Testis (tissue), 5 donors: ENCODE measurements at places on chromosomes 4 and X.

DNA sequence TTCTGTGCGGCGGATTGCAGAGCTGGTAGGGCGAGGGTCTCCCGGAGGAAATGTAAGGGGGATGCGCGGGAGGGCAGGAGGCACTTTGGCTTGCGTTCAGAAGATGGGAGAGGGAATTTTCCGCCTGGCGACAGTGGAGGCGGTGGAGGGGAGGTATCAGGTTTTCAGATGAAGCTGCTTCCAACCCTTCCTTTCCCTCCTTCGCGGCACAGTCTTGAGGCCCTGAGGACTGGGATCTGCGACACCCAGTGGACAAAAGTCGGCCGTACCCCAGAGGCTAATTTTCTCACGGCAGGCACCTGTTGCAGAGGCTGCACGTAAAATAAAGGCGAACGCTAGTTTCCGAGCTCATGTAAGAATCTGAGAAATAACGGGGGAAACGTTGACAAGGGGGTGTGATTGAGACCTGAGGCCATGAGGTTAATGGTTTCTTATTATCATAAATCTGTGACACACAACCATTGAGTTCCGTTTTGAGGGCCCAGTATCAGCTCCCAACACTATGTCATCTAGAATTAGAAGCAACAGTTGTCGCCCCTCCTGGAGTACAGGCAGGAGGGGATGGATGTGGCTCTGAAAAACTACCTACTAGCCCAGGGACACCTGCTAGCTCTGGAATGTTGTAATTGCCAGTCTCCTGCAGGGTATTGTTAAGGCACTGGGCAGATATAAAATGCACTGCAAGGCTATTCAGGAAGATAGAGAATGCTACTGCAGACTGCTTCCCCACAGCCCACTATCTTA is 1.1 kb downstream of the ZCCHC18 start:
- H3K27ac ChIP-seq = no peak overlapping the region
- no peaks in the 10 kb centered on the region for H3K36me3 ChIP-seq
- H3K27me3 ChIP-seq = no peaks in the 10 kb centered on the region
- H3K4me1 ChIP-seq = peaks cover 3% of the 10 kb centered on the region
- peak overlapping the region; percentile 54 for H3K4me3 ChIP-seq

- no peak overlapping the region for H3K27ac ChIP-seq
- no peak for DNase-seq
- H3K36me3 ChIP-seq = no peaks in the 10 kb centered on the region
- no peak overlapping the region for H3K4me3 ChIP-seq
- H3K27me3 ChIP-seq = no peaks in the 10 kb centered on the region
Measured at GRCh38 chr4:122787940-122788339, 38.7 kb upstream of the FGF2 start.

DNA sequence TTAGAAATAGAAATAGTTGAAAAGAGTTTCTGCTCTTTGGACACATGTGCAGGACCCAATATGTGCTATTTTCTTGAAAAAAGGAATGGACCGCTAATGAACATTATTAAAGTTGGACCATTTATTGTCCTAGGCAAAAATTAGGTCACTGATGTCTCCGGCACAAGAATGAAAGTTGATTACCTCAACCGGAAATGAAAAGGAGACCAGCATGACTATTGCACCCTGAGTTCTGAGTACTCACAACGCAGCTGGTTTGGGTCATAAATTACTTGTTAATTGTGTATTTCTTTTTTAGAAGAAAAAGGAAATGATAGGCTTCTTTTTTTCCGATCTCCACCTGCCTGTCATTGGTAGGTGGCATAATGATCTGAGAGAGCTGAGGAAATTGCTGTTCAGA is 232.7 kb downstream of the ARHGAP24 start:
- no peaks in the 10 kb centered on the region for H3K4me1 ChIP-seq
- H3K36me3 ChIP-seq = no peaks in the 10 kb centered on the region
- H3K27me3 ChIP-seq = no peaks in the 10 kb centered on the region
- H3K27ac ChIP-seq = no peak overlapping the region
- DNase-seq = no peak

DNA sequence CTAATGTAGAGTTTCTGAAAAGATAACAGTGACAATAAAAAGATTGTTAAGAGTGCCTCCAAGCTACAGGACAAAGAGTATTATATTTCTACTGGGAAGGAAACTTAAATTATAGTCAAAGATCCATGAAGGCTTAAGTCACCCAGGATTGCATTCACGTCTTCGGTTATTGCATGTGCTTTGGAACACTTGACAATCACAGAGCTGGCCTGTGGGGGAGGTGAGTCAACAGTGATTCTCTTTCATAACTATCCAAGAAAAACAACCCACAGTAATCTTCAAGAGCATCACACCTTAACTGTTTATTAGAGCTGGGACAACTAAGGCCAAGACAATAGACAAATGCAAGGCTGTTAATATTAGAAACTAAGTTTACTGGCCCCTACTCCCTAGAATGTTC is 40.3 kb downstream of the PDGFC start:
- H3K36me3 ChIP-seq = no peaks in the 10 kb centered on the region
- no peaks in the 10 kb centered on the region for H3K4me1 ChIP-seq
- no peak for DNase-seq
- no peak overlapping the region for H3K27ac ChIP-seq
- no peaks in the 10 kb centered on the region for H3K27me3 ChIP-seq

- no peak for DNase-seq
- H3K36me3 ChIP-seq = no peaks in the 10 kb centered on the region
- H3K27ac ChIP-seq = no peak overlapping the region
Measured at GRCh38 chrX:2859197-2859797, 30.6 kb downstream of the GYG2 start.

- no peak for DNase-seq
- no peaks in the 10 kb centered on the region for H3K36me3 ChIP-seq
- no peaks in the 10 kb centered on the region for H3K27me3 ChIP-seq
- no peak overlapping the region for H3K4me3 ChIP-seq
- no peak overlapping the region for H3K27ac ChIP-seq
Measured at GRCh38 chr4:172202480-172203076, 389.4 kb downstream of the GALNTL6 start.

- no peak for DNase-seq
- no peak overlapping the region for H3K27ac ChIP-seq
- H3K4me3 ChIP-seq = no peak overlapping the region
- no peaks in the 10 kb centered on the region for H3K4me1 ChIP-seq
- H3K27me3 ChIP-seq = no peaks in the 10 kb centered on the region
Measured at GRCh38 chr4:27085396-27085795, 224.8 kb downstream of the STIM2 start.

GRCh38 chr4:82524570-82525152 is 37.1 kb downstream of the TMEM150C start:
- H3K4me1 ChIP-seq = no peaks in the 10 kb centered on the region
- H3K27me3 ChIP-seq = no peaks in the 10 kb centered on the region
- DNase-seq = no peak
- H3K36me3 ChIP-seq = no peaks in the 10 kb centered on the region
- H3K27ac ChIP-seq = no peak overlapping the region

GRCh38 chr4:182700362-182701160 is 216.6 kb downstream of the DCTD start:
- no peaks in the 10 kb centered on the region for H3K36me3 ChIP-seq
- H3K27me3 ChIP-seq = no peaks in the 10 kb centered on the region
- H3K4me3 ChIP-seq = no peak overlapping the region
- H3K27ac ChIP-seq = no peak overlapping the region
- no peaks in the 10 kb centered on the region for H3K4me1 ChIP-seq

DNA sequence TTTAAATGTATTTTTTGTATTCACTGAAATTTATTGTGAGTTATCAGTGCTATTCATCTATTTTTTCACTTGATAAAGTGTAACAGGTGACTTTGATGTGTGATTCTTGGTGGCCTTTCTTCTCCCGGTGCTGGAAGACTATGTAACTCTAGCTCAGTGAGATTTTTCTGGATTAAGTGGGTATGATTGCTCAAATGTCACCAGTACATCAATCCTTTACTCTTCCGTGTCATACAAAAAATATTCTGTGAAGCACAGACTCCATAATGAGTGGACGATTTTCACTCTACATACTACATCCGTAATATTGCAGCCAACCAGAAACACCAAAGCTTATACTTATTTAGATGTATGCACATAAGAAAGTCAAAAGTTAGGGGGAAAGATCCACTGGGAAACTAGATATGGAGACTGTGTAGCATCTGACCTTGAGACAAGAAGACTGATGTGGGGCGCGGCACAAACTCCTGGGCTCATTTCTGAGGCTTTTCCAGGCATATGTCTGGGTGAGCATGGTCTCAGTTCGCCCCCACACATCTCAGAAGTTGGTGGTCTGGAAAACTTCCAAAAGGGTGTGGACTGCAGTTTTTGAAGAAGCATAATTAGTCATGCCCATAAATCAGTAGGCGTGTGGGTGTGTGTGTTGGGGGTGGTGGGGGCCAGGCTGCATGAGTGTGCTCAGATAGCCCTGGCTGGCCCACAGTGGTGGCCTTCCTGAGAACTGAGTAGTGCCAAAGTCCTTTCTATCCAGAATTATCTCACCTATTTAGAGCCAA is 53.9 kb upstream of the TENM3 start:
- DNase-seq = no peak
- no peaks in the 10 kb centered on the region for H3K36me3 ChIP-seq

- DNase-seq = no peak
- H3K4me3 ChIP-seq = no peak overlapping the region
- no peaks in the 10 kb centered on the region for H3K4me1 ChIP-seq
- no peak overlapping the region for H3K27ac ChIP-seq
Measured at GRCh38 chrX:73615022-73615421, 52.0 kb downstream of the CHIC1 start.

GRCh38 chr4:180314972-180315371 is 1928.2 kb upstream of the TENM3 start:
- no peaks in the 10 kb centered on the region for H3K4me1 ChIP-seq
- H3K27me3 ChIP-seq = no peaks in the 10 kb centered on the region
- H3K4me3 ChIP-seq = no peak overlapping the region
- H3K27ac ChIP-seq = no peak overlapping the region
- H3K36me3 ChIP-seq = no peaks in the 10 kb centered on the region
- no peak for DNase-seq

DNA sequence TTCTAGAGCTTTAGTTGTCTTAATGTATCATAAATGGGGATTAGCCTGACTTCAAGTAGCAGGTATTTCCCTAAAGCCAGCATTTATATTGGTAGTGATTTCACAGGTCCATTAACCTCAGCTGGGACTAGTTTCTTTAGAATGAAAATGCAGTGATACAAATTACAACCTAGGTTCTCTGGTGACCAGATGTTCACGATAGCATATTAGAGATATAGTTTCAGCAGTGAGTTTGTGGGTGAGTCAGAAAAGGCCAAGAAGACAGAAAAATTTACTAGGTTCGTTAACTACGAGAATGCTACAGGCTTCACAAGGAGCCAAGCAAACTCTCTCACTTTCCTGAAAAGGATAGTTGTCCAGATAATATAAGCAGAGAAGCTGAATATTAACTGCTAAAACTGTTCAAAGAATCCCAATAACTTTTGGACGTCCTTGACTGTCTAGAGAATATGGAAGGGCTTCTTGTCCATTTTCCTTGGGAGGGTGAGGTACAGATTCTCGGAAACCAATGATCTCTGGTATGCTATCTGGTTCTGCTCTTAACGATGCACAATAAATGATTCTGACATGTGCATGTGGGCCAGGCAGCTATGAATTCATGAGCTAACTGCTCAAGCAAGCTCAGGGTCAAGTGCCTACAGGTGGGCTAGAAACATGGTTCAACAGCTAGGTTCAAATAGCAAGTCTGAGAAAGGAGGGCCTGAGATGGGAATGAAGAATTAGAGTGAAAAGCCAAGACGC is 6.0 kb upstream of the SPCS3 start:
- H3K27ac ChIP-seq = no peak overlapping the region
- no peak overlapping the region for H3K4me3 ChIP-seq
- peaks cover under 1% of the 10 kb centered on the region for H3K4me1 ChIP-seq
- H3K36me3 ChIP-seq = no peaks in the 10 kb centered on the region

- no peak overlapping the region for H3K27ac ChIP-seq
- no peak overlapping the region for H3K4me3 ChIP-seq
- no peaks in the 10 kb centered on the region for H3K27me3 ChIP-seq
- H3K36me3 ChIP-seq = no peaks in the 10 kb centered on the region
- H3K4me1 ChIP-seq = no peaks in the 10 kb centered on the region
Measured at GRCh38 chr4:96003951-96004740, 164.3 kb downstream of the PDHA2 start.

- H3K36me3 ChIP-seq = no peaks in the 10 kb centered on the region
- no peaks in the 10 kb centered on the region for H3K4me1 ChIP-seq
- H3K27ac ChIP-seq = no peak overlapping the region
- DNase-seq = no peak
Measured at GRCh38 chrX:38473701-38474100, 87.6 kb upstream of the TSPAN7 start.

DNA sequence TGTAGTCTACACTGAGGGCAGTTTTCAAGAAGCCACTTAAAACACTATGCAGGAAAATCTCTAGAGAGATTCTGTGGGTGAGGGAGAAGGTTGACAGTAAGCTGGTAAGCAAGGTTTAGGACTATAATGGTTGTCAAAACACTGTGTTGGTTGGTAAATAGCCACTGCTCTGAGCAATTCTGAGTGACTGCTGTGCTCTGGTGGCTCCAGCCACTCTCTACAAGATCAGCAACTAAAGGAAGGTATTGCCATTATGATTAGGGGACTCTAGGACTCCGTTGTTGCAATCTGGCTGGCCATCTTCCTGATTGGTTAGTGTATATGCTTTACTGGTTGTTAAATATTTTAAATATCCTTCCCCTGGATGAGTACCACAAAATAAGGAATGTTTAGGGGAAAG is 5.5 kb upstream of the FAM47E start:
- H3K4me1 ChIP-seq = peaks cover 4% of the 10 kb centered on the region
- no peak for DNase-seq
- H3K36me3 ChIP-seq = no peaks in the 10 kb centered on the region
- no peaks in the 10 kb centered on the region for H3K27me3 ChIP-seq
- H3K27ac ChIP-seq = no peak overlapping the region

- no peak for DNase-seq
- H3K27ac ChIP-seq = no peak overlapping the region
- H3K27me3 ChIP-seq = no peaks in the 10 kb centered on the region
- H3K36me3 ChIP-seq = no peaks in the 10 kb centered on the region
- no peak overlapping the region for H3K4me3 ChIP-seq
Measured at GRCh38 chrX:39222346-39223113, 421.3 kb downstream of the MID1IP1 start.

DNA sequence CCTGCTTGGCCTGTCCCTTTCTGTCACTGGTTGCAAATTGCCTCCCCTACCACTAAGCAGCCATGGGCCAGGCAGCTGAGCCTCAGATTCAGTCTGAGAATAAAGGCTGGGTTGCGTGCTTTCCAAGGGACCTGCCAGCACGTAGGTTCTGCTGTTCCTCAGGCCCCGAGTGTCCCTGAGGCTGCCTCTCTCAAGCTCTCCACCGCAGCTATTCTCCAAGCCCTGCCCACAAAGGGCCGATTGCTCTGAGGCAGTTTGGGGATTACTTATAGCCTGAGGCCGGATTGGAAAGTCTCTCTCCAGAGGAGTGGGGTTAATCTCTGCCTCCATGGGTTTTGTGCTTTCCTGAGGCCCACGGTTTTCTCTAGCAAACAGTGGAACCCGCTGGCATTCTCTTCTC is 590.7 kb downstream of the BCOR start:
- H3K27ac ChIP-seq = no peak overlapping the region
- no peak overlapping the region for H3K4me3 ChIP-seq
- no peak for DNase-seq

GRCh38 chr4:123386609-123387008 is 10.0 kb upstream of the SPRY1 start:
- H3K4me1 ChIP-seq = no peaks in the 10 kb centered on the region
- no peak for DNase-seq
- no peak overlapping the region for H3K27ac ChIP-seq
- no peaks in the 10 kb centered on the region for H3K36me3 ChIP-seq
- no peak overlapping the region for H3K4me3 ChIP-seq
- no peaks in the 10 kb centered on the region for H3K27me3 ChIP-seq

GRCh38 chr4:182263562-182263961 is 20.4 kb downstream of the TENM3 start:
- no peak overlapping the region for H3K27ac ChIP-seq
- no peaks in the 10 kb centered on the region for H3K27me3 ChIP-seq
- no peak overlapping the region for H3K4me3 ChIP-seq
- no peaks in the 10 kb centered on the region for H3K36me3 ChIP-seq
- no peak for DNase-seq
